Hematopoietic multipotent progenitor cell treated with erythropoietin and hydrocortisone succinate and interleukin-3 and kit ligand, for 17 days (in vitro differentiated cells): ENCODE measurements at places on chromosomes 2 and 18.

GRCh38 chr2:107984707-107985106 lies 1.6 kb upstream of the SLC5A7 start:
- no peak for DNase-seq

DNA sequence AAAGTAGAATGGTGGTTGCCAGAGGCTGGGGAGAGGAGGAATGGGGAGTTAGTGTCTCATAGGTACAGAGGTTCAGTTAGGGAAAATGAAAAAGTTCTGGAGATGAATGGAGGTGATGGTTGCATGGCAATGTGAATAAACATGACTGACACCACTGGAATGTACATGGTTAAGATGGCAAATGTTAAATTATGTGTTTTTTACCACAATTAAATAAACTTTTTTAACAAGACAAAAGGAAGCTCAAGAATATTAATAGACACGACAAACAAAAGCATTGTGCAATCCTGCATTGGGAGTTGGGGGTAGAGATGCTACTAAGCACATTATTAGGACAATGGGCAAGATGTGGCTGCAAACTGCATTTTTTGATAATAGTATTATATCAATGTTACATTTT lies 147.7 kb downstream of the TWIST2 start:
- no peak for DNase-seq

DNA sequence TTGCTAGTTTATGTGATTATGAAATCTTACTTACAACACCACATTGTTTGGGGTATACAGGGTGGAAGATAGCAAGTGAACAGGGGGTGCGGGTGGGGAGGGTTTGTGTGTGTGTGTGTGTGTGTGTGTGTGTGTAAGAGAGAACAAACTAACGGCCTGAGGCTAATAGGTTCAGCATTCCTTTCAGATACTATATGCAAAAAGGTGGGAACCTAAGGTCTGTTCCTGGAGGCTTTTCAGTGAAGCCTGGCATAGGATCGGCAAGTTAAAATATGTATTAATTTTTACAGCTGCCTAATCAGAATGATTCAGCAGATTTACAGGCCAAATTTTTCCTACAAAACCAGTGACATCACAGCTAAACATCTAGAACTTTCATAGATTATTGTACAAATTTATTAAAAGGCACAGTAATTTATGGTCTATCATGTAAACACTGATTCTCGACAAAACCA lies 7.6 kb upstream of the SPDYA start:
- DNase-seq, result peak; percentile 78

GRCh38 chr2:209929369-209929768 lies 73.1 kb upstream of the RPE start:
- DNase-seq, result no peak

GRCh38 chr2:1995584-1995983 lies 251.3 kb upstream of the PXDN start:
- DNase-seq, result no peak
